ENCODE measurements at places on chromosomes 13 and 19.

DNA sequence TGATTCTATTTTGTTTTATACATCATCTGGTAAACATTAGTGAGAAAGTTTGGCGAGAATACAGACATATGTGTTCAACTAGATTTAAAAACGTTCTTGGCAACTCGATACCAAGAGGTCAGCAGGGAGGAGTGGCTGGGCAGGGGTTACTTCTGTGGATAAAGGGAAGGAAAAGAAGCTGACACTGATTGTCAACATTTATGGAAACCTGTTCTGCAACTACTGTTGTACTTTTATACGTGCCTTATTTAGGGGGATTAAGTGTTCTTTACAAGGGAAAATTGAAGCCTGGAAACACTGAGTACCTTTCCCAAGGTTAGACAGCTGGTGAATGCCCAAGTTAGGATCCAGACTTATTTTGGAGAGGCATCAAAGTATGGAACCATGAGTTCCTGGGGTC is 65.0 kb downstream of the MTUS2 start:
- no peak for DNase-seq

DNA sequence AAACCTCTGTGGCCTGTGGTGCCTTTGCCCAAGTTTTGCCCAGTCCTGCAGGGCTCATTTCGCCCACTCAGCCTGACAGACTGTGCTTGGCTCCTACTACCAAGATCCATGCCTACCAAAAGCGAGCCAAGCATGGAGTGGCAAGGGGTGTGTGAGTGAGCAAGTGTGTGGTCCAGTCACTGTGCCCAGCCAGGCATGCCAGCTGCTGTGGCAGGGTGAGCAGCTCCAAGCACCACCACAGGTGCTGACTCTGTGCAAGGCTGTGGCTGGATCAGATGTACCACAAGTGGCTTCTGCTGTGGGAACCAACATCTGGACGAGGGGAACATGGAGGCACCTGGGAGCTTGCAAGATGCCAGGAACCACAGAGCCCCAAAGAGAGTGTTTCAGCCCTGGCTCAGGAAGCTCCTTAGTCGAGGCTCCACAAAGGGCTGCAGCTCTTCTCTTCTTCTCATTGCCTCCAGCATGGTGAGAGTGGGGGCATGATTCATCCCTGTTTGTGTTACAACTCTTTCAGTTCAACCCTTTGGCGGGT is 1564.2 kb upstream of the MIR17HG start:
- no peak for DNase-seq

GRCh38 chr19:31018936-31019335 is 330.3 kb downstream of the TSHZ3 start:
- DNase-seq, result no peak

DNA sequence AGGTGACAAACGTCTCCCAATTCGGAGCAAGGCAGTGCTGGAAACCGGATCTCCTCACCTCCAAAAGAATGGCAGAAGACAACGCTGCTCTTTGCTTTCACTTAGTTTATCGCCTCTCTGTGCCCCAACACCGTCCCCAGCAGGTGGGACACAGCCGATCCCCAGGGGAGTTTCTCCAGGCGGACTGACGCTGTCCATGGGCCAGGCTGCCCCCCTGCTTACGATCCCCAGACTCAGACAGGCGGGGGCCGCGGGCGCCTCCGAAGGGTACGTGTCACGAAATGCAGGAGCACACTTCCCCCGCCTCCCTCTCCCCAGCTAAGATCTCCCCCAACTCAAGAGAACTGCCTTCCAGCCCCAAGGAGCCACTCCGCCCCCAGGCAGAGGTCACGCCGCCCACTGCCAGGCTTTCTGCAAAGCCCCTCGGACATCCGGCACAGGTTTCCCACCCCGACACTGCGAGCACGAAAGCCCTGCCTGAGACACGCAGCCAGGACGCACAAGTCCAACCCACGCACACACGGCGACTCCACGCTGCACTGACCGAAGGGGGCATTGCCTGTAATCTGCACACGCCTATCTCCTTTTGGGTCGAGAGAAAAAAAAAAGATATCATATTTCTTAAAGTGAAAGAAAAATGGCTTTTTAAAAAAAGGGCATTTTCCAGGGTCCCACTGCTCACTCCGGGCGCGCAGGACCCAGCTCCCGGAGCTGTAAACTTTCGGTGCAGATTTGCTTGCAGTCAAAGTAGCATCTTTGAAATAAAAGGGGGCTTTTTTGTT is 2.0 kb downstream of the SPRY2 start:
- DNase-seq, result no peak

- no peak for DNase-seq
These were observed 27.3 kb upstream of the LDLR start for GRCh38 chr19:11061952-11062351.

DNA sequence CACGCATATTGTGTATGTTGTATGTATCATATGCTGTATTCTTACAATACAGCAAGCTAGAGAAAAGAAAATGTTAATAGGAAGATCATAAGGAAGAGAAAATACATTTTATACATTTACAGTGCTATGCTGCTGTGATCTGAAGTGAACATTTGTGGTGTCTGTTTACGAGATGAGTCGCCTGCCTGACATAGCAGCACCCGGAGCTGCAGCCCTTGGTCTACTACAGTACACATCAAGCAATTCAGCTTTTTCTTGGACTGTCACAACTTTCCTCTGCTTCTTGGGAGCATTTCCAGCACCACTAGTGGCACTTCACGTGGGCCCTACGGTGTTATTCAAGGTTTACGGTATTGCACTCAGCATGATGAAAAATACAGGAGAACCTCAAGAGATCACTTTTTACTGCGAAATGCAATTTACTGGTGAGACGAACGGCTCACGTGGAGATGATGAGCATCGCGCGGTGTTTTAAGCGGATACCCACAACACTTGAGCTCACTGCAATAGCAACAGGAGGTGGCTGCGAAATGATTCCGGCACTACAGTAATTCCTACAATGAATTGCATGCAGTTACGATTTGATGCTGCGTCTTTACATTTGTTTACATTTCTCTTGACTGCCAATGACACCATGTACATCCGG is 308.4 kb downstream of the FGF9 start:
- DNase-seq, result no peak

DNA sequence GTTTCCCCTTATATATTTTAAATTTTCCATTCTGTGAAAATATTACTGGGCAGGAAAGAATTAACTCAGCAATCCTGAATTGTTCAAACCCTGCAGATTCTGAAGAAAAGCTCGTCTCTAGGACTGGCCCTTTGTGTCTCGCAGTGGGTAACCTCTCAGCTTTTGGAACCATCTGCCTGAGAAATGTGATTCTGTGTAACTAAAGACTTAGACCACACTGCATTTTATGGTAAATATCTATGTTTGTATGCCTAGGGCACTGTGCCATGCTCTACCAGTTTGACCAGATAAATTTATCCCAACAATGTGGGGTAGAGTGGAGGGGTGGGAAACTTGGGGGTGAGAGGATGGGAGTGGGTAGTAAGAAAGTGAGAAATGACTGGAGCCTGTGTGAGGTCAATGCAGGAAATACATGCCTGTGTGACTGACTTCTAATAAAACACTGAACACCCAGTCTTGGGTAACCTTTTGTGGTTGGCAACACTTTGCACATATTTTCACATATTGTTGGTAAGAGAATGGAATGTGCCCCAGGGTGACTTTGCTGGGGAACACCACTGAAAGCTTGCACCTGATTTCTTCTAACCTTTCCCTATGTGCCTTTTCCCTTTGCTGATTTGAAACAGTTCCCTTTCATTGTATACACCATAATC is 1181.9 kb downstream of the OLFM4 start:
- no peak for DNase-seq

DNA sequence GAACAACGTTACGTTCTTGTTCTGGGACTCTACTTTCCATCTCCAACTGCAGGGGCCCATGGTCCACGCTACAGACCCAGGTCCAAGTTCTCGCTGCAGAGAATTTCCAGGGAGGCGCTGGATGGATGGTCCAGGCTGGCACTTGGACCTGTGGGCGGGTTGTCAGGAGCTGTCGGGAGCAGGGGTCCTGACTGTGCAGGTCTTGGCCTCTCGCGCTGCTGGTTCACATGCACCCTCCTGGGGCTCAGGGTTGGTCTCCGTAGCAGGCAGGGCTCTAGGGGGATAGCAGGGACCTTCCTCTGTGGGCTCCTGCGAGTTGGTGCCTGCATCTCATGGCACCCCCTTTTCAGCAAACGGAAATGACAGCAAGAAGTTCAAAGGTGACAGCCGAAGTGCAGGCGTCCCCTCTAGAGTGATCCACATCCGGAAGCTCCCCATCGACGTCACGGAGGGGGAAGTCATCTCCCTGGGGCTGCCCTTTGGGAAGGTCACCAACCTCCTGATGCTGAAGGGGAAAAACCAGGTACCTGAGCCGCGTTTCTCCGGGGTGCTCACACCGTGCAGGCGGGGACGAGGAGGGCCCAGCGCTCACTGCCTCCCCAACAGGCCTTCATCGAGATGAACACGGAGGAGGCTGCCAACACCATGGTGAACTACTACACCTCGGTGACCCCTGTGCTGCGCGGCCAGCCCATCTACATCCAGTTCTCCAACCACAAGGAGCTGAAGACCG is 6.6 kb downstream of the PTBP1 start:
- no peak for DNase-seq

GRCh38 chr13:102688306-102688973 is 6.4 kb downstream of the METTL21C start:
- DNase-seq, result no peak

GRCh38 chr13:49585220-49586157 is at the start of gene RCBTB1:
Gene RCBTB1 (minus strand): TSS chr13:49585558. CDS start chr13:49567279, 18,279 bp downstream.
- DNase-seq, result peak; percentile 4

GRCh38 chr13:80923907-80924306 is 583.0 kb upstream of the SPRY2 start:
- no peak for DNase-seq

- DNase-seq, result peak; percentile 32
These were observed 802 bp downstream of the DMPK start for GRCh38 chr19:45781214-45782161.

GRCh38 chr19:39083983-39084731 is at the start of gene ACP7:
Gene ACP7 (plus strand): TSS chr19:39084368. CDS start chr19:39085270, 902 bp downstream.
- no peak for DNase-seq

DNA sequence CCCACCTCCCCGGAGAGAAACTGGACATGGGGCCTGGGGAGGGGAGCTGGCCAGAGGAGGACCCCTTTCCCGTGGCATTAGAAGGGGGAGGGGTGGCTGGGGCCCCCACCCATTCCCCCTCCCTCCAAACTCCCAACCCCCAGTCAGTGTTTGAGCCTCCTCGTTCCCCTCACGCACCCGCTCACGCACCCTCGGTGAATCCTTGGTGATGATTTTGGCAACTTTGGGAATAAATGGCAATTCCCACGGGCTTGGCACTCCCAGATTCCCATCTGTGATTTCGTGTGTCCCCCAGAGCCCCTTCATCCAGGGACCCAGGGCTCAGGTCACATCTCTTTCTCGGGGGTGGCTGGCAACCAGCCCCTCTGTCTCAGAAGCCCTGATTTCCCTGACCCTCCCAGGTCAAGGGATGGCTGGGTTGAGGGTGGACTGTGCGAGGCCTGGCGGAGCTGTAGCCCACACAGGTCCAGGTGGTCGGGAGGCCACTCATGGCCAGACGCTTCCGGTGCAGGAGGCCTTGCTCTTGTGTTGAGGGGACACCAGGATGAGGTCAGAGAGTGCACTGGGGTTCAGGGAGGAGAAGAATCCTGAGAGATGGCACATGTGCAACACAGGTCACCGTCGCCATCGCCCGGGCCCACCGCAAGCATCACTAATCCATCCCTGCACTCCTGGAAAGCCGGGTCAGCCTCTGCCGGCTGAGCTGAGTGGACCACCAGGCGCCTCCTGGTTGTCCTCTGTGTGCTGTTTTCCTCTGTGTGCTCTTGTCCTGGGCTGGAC is 20.7 kb downstream of the EPN1 start:
- no peak for DNase-seq

DNA sequence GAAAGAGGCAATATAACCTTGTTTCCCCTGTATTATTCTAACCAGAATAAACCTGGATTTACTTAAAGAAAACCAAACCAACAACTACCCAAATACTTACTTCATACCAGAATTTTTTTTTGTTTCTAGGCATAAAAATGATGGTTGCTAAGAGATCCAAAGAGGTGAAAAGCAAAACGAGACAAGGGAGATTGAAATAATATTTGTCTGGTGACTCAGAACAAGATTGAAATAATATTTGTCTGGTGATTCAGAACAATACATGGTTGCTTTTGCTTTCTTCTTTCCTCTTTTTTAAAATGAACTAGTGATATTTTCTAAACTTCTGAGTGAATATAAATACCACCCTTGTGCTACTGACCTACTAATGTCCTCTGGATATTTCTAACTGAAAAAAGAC is 592.9 kb downstream of the KCTD12 start:
- no peak for DNase-seq

GRCh38 chr13:87244256-87244890 is 426.8 kb upstream of the SLITRK5 start:
- DNase-seq, result no peak

- DNase-seq, result no peak
These were observed 14.6 kb downstream of the CSNK1A1L start for GRCh38 chr13:37090912-37091311.

DNA sequence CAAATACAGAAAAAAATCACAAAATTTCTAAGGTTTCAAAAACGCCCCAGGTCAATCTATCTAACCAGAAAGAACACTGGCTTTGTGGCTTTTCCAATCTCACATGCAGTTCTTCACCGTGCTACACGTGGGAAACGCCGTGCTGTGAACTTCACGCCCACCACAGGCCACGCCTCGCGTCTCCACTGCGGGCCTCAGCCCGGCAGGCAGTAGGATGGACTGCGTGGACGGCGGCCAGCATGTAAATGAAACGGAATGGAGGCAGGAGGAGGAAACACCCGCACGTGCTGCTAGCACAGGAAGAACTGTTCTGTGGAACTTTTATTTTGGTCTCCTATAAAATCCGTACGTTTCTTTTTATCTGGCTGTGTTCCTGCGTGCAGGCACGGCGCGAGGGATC is 23.8 kb downstream of the ZNF787 start:
- DNase-seq, result no peak

GRCh38 chr13:49021953-49022352 is 46.2 kb downstream of the FNDC3A start:
- no peak for DNase-seq

- no peak for DNase-seq
These were observed 38.0 kb upstream of the MRI1 start for GRCh38 chr19:13726323-13726722.

DNA sequence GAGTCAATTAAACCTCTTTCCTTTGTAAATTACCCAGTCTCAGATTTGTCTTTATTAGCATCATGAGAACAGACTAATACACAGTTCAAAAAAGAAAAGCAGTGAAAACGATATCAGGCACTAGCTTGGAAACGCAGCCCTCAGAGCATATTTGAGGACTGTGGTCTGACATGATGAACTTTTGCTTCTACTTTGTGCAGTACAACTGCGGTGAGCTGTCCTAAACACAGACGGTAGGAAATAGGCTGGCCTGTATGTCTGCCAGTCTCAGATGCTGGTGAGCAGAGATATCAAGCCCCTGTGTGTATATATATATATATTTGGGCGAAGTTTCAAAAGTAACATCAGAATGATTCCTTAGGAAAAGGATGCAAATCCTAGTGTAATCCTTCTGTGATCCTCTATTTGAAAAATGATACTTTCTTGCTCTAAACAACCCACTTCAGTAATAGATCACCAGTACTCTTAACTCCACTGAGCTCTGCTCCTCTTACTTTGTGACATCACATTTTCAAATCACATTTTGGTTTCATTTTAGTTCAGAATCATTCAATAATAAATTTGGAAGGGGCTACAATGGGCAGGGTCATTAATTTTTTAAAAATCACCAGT is 74.4 kb downstream of the TNFRSF19 start:
- DNase-seq, result no peak

All from NCI-H2029 treated with DMSO at 0.1 percent for 48 hours (cell line).